Testis (tissue), 5 donors: ENCODE measurements at places on chromosomes 11 and 22. TPM values are rescaled to one million over a fixed set of nuclear protein-coding genes. Genes with fewer than 3 reads are reported as not detected.
A peak's percentile ranks its signal among the peaks of the same experiment; 100 is the strongest.

Gene NLRP10
- total RNA-seq = not detected

Gene CSF2RB
- 2.3 TPM for total RNA-seq

GRCh38 chr11:124340142-124340447, 20.1 kb upstream of the OR8D2 start:
- no peaks in the 10 kb centered on the region for H3K4me1 ChIP-seq

- no peak overlapping the region for H3K4me3 ChIP-seq
- H3K27ac ChIP-seq = peak overlapping the region; percentile 69
- DNase-seq = no peak
- H3K4me1 ChIP-seq = peaks cover 29% of the 10 kb centered on the region
- H3K27me3 ChIP-seq = no peaks in the 10 kb centered on the region
These were observed 7.9 kb downstream of the ADORA2A start for GRCh38 chr22:24435323-24435645.

DNA sequence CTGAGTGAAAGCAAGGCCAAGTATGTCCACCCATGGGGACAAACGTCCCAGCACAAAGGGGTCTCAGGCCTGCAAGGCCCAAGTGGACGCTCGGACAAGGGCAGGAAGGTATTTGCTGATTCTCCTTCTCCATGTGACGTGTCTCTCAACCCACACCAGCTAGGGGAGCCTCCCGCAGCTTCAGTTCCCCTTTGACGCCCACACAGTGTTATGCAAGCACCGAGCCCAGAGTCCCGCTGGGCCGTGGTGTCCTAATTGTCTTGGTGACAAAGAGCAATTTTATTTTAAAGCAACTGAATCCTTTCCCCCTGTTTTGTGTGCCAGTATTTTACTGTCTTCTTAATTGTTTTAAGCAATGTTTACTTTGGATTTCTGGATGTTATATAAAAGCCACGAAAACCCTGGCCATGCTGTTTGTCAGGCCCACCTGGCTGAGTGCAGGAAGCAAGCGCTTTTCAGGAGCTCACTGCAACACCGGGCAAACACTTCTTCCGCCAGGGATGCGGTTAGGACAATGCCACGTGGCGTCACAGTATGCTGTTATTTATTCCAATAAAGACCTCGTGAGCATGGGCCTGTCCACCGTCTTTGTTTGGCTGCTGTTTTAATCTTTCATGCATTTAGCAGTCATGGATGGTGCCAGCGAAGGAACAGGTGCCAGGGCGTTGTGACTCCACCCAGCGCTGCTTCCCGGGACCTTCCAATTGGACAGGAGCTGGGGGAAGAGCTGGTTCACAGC, 8.2 kb upstream of the PARVG start:
- H3K36me3 ChIP-seq = no peaks in the 10 kb centered on the region
- no peak overlapping the region for H3K4me3 ChIP-seq
- DNase-seq = peak; percentile 47
- H3K27me3 ChIP-seq = no peaks in the 10 kb centered on the region

DNA sequence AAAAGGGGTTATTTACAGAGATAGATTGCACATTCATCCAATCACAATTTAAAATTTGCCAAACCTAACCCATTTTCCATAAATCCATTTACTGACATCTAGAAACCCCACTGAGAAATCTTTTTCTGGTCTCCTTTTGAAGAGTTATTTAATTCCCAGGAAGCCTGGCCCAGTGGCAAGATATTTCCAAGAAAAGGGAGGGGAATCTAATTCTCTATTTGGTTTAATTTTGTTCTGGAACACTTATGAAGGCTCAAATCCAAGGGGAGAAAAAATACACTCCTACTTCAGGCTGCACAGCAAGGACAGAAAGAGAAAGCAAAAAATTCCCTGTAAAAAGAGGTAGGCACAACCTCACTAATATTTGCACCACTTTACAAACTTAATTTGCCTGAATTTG, 88.2 kb upstream of the LDLRAD3 start:
- peak; percentile 17 for DNase-seq
- H3K27me3 ChIP-seq = no peaks in the 10 kb centered on the region
- no peak overlapping the region for H3K4me3 ChIP-seq
- no peaks in the 10 kb centered on the region for H3K36me3 ChIP-seq

GRCh38 chr11:34348919-34349318, 8.9 kb downstream of the ABTB2 start:
- H3K36me3 ChIP-seq = no peaks in the 10 kb centered on the region
- DNase-seq = no peak
- peaks cover 11% of the 10 kb centered on the region for H3K4me1 ChIP-seq
- no peaks in the 10 kb centered on the region for H3K27me3 ChIP-seq
- no peak overlapping the region for H3K4me3 ChIP-seq
